ENCODE measurements at places on chromosomes 5 and 9.

GRCh38 chr9:136389396-136389795, 10.6 kb downstream of the SNAPC4 start:
- no peak for DNase-seq

DNA sequence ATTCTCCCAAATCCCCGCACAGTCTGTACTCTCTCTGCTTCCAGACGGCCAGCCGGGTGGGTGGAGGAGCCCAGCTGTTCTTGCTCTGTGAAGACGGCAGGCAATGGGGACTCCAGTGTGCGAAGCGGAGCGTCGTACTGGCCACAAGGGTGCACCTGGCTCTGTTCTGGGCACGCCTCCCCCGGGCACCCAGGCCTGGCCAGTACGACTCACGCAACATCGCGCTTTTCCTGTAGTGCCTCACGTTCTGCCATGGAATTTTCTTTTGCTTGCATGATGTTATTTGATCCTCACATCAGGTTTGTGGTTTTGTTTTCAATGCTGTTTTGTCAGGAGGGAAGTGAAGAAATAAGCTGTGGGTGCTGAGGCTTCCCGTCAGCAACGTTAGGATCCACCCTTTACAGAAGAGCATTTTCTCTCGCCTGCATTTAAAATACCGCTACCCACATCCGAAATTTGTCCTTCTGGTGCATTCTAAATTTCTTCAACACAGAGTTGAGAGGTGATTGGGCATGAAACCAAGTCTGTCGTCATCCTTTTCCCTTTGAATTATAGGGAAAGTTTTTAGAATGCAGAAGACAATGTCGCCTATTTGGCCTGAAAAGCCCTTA, 311.7 kb downstream of the TRIM36 start:
- DNase-seq, result no peak

GRCh38 chr9:6703898-6704639, 53.7 kb upstream of the KDM4C start:
- DNase-seq, result no peak

DNA sequence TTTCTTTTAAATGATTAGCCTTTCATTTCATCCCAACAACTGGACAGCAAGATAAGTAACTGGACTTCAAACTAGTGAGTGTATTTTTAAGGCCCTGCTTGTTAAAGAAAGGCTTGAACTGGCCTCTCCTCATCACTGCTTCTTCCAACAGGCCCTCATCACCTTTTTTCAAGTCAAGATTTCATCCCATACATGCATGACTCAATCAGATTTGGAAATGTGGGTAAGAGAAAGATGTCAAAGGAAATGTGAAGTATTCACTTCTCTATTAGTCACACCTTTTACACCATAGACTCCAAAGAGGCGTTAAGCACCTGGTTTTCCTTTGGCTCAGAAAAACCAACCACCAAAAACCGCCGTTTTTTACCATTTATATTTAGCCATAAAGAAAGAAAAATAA, 4.9 kb downstream of the NR4A3 start:
- DNase-seq, result no peak

Data from AG09319 (cell line).